ENCODE measurements at places on chromosomes 2 and 18. TPM values are rescaled to one million over a fixed set of nuclear protein-coding genes. Genes with fewer than 3 reads are reported as not detected.

Gene CPO
- not detected for total RNA-seq

Gene CIB4
- 0.38 TPM for total RNA-seq

Gene TMEM200C
- total RNA-seq = not detected

Gene NEU2
- not detected for total RNA-seq

Gene SLC19A3
- total RNA-seq = 2.9 TPM

Gene ZC3H6
- 0.44 TPM for total RNA-seq

Gene DCDC2C
- total RNA-seq = 0.38 TPM
